ENCODE measurements at places on chromosomes 11 and 22.

DNA sequence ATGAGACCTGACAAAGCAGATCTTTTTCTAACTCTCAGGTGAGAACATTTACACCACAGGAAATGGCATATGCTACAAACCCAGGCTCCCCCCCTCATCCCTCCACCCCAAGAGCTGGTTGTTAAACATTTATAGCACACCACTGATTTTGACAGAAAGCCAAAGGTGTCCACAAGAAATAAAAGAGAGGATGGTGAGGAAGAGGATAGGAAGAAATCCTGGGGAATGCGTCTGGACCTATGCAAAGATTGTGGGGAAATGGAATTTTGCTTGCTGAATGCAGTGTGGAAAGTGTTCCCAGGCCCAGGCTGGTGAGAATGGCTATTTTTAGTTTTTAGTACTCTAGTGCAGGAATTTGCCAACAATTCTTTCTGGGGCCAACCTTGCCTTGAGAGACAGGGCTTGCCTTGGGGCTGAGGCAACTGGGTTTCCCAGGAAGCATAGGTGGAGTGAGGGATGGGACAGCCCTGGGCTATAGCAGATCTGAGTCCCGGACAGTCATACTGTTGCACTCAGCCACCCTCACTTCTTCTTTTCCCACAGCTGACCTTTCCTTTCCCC is 163.9 kb downstream of the ADAMTS15 start:
- no peak for DNase-seq

DNA sequence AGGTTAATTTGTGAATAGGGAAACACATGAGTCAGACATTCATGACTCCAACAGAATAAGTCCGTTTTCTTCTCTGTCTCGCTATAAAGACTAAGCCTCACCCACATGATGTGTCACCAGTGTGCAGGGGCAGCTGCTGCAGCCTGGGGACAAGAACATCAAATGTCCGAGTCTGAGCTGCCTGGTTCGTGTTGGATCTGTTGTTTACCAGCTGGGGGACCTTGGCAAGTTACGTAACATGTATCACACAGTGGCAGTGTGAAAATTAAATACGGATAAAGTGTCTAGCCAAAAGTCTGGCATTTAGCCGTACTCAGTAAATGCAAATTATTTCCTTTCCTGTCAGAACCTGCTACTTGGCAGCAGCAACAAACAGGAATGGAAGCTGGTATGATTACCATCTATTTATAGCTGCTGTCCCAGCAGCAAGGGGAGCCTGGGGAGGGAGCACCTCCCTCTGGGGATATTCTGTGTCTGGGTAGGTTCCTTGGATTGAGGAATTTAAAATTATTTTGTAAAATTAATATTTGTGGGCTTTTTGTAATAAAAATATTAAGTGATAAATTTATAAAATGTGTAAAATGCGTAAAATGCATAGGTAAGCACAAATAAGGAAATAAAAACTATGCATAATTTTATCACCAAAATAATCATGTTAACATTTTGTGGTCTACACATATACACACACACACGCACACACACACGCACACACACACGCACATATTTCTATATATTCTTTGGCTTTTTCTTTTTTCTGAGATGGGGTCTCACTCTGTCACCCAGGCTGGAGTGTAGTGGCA is 1.3 kb upstream of the CLDN25 start:
- DNase-seq = no peak

DNA sequence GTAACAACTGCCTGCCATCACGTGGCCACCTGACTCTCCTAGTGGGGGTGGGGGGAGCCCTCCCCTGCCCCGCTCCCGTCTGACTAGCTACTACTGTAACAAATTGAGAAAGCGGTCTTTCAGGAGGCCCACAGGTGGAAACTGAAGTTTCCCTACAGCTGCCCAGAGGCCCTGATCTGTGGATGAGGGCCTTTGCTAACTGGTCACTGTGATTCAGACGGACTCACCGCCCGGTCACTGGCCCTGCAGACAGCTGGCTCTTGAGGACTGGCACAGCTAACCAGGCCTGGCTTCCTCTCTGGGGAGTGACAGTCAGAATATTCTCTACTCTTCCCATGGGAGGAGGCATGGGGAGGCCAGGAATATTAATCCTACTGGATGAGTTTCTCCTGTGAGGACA is 116.8 kb downstream of the ARHGAP8 start:
- no peak for DNase-seq

GRCh38 chr22:36386900-36387708 is 663 bp downstream of the MYH9 start:
- peak; percentile 29 for DNase-seq

DNA sequence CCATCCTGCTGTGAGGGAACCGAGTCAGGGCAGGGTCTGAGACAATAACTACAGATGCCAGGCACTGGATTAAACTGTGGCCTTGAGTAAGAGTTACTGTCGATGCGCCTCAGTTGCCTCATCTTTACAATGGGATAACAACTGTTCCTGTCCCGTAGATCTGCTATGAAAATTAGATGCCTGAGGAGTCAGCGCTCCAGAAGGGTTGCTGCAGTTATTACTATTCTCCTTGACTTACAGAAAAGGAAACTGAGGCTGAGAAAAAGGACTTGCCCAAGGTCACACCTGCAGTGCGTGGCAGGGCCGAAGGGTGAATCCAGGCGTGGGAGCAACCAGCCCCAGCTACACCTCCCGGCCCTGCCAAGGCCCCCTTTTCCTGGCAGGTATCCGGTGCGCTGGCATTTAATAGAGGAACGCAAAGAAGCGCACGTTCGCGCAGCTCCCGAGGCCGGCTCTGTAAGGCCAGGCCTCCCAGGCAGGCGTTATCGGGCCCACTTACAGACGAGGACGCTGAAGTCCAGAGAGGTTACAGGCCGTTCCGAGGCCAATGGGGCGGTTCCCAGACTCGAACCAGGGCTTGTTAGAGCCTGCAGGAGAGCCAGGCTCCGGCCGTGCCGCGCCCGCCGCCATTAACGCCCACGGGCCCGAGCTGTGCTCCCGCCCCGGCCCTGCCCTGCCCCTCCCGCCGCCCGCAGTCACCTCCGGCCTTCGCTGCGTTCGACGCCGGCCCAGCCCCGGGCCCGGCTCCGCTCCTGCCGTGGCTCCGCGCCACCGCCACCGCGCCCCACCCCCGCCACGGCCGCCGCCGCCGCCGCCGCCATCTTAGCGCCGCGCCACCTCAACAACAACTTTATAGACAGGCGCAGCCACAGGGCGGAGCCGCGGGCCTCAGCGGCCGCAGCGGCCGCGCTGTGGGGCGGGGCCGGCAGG is at the start of gene C11orf68:
Gene C11orf68 (minus strand): TSS at position 852 of the 930 bp plus-strand sequence. CDS start 31 bp downstream, at position 821.
- DNase-seq = no peak

DNA sequence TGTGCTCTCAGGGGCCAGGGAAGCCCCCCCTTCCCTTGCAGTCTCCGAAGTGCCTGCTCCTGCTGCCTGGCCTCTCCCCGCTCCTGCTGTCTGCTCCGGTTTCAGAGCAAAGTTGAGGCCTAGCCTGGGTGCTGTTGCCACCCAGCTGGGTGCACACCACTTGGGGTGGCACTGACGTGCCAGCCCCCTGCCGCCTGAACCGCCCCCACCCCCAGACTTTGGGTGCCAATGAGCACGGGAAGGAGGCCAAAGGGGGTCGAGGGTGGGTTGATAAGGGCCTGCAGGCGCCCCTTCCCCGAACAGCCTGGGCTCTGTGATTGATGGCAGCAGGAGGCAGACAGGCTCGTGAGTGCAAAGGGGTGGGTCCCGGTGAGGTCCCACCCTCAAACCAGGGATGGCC is 48.2 kb downstream of the EMSY start:
- no peak for DNase-seq

DNA sequence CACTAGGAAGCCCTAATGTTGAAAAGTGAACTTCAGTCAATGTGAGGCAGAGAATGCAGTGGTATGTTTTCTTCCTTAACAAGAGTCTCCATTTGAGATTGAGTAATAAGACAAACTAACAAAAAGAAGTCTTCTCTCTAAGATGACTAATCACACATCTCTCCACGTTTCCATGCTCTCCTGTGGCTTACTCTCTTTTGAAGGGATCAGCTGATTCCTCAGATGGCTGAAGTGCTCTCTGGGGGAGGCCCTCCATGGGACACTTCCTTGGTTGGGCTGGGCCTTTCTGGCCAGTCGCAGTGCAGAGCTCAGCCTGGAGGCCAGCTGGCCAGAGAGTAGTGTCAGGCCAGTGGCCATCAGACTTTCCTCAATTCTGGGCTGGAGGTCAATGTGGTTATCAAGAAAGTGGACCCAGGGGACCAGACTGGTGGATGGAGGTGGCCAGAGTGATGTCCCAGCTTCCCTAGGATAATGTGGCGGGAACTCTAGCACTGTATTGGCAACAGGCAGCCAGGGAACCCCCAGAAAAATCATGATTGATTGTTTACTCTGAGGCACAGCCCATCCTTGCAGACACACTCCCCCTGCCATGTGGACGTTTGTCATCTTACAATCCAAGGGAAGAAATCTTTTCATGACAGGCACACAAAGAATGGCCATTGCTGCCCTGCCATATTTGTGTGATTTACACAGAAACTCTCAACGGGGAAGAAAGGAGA is 14.5 kb downstream of the CSRP3 start:
- DNase-seq = no peak

GRCh38 chr22:22897947-22898346 is 10.3 kb downstream of the IGLL5 start:
- no peak for DNase-seq
